NCI-H1048 (cell line): ENCODE measurements at places on chromosomes 12 and 14.
A peak's percentile ranks its signal among the peaks of the same experiment; 100 is the strongest.

DNA sequence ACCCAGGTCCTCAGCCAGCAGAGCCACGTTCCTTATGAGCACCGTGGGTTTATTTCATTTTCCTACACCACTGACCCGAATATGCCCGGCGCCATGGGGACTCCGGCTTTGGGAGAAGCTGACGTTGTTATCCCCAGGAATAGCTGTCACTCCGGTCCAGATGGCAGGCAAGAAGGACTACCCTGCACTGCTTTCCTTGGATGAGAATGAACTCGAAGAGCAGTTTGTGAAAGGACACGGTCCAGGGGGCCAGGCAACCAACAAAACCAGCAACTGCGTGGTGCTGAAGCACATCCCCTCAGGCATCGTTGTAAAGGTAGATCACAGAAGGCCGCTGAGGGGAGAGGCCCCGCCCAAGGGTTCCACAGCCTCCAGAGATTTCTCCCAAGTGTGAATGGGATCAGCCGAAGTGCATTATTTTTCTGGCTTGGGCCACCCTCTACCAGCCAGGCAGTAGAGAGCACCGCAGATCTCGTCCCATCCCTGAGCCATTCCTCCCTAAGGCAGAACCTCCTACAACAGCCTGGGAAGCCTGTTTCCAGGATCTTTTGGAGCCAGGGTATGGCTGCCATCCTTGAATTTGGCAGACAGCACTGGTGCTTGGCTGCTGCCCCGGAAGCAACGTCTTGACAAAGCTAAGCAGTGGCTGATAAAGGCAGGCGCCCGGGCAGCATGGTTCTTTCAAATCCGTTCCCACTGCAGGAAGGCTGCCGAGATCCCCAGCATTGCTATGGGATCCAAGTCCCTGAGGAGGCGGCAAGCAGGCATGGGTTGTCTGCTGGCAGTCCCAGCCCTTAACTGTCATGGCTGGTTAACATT is 17.8 kb downstream of the CDK2AP1 start:
- no peak for DNase-seq

DNA sequence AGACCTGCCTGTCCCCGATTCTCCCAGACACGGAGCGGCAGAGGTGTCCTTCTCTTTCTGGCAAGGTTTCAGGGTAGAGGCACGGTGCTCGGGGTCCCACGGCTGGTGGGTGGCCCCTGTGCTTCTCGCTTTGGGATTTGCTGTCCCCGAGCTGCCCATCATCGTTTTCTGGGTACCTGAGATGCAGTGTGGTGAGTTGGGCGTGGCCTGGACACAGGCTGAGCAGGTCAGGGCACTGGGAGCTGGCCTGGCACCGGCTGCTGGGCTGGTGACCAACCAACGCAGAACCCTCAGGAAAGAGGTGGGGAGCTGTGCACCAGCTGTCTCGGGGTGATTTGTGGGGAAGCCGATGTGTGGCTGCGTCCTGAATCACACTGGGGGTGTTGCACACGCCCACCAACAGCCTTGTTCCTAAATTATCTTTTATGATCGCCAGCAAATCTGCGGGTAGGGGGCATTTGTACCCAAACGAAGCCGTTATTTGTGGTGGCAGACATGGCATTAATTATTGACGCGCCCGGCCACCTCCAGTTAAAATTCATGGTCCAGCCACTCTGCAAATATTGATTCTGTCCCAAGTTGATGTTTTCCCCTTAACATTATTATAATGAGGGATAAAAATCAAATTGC is 61.0 kb downstream of the KIF26A start:
- no peak for DNase-seq

GRCh38 chr14:91372671-91373495 is 44.7 kb downstream of the CCDC88C start:
- DNase-seq, result no peak

GRCh38 chr12:112238441-112238840 is 113.1 kb downstream of the TRAFD1 start:
- no peak for DNase-seq

DNA sequence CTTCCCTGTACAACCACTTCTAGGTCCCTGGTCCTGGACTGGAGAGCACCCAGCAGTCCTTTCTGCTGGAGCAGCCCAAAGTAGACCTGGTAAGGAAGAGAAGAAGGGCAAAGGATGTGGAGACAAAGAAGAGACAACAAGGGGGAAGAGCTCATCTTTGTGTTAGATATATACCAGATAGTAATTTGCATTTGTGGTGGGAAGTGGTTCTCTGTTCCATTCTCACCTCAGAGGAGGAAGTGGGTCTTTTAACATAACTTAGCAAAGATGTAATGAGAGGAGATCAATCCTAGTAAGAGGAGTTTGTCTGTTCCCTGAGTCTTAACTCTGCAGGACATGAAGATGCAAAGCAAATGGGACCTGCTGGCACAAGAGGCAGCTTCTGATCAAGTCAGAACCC is 8.0 kb downstream of the CCDC198 start:
- DNase-seq, result no peak

DNA sequence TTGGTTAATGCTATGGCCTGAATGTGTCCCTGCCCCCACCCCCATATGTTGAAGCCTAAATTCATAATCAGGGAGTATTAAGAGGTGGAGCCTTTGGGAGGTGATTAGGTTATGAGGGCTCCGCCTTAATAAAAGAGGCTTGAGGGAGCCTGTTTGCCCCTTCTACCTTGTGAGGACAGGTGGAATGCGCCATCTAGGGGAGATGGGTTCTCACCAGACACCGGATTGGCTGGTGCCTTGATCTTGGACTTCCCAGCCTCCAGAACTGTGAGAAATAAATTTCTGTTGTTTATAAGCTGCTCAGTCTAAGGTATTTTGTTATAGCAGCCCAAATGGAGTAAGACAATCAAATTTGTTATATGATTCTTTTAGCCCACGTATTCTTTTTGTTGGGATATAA is 148.3 kb downstream of the PTCSC3 start:
- no peak for DNase-seq

- DNase-seq, result no peak
Measured at GRCh38 chr12:2415568-2415944, 362.8 kb downstream of the CACNA1C start.

DNA sequence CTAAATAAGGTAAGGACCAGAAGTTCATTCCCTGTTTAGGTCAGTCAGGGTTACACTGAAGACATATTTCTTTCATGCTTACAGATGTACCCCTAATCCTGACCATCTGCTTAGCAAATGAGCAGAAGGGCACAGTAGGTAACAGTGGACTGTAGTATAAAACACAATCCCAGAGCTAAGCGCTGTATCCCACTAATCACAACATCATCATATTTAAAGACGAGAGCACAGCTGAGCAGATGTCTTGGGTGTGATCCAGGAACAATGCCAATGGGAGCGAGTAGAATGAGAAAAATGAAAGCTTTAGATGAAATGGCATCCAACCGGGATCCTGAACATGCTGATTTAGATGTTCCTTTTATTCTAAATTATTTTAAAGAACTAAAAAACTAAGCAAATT is 213.4 kb downstream of the CCER1 start:
- no peak for DNase-seq

GRCh38 chr14:89983375-89983774 is 27.6 kb downstream of the TDP1 start:
- no peak for DNase-seq

DNA sequence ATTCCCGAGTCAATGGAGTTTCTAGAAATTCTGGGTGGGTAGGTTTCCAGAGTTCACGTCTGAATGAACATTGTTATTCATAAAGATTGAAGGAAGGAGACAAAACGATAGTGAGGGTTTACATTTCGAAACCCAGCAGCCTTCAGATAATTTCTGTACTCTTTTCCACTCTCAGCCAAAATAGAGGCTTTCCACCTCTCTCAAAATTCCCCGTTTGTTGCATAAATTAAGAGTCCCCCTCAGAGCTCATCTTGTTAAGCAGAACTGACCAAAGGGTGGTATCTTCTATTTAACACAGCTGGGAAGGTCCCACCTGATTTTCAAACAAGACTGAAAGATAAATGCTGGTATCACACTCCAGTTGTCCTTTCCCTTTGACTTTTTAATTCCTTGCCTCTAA is 21.5 kb upstream of the YARS2 start:
- DNase-seq, result no peak

DNA sequence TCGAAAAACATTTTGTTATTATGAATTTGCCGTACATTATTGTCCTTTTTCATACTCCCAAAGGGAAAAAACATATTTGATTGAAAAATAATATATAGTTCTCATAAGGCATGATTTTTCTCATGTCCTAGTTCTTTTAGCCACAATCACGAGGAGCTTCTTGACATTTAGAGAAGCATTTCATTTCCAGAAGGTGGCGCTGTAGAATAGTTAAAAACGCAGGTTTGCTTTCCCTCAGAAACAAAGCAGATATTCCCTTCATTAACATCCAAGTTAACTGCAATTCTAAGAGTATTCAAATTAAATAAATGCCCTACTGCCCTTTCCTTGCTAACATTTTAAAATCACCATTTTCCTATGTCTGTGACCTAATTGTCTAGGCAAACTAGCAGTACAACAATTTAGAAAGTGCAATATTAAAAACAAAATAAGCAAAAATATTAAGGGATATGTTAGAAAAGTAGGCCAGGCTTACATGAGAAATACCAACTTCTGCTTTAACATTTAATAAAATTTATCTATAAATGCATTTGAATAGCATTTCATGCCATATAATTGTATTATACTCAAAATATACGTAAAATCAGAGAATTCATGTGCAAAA is 10.9 kb upstream of the PIK3C2G start:
- peak; percentile 70 for DNase-seq

GRCh38 chr12:27112871-27113270 is 30.5 kb upstream of the C12orf71 start:
- no peak for DNase-seq

- no peak for DNase-seq
Measured at GRCh38 chr14:63276016-63276415, 42.7 kb downstream of the GPHB5 start.

DNA sequence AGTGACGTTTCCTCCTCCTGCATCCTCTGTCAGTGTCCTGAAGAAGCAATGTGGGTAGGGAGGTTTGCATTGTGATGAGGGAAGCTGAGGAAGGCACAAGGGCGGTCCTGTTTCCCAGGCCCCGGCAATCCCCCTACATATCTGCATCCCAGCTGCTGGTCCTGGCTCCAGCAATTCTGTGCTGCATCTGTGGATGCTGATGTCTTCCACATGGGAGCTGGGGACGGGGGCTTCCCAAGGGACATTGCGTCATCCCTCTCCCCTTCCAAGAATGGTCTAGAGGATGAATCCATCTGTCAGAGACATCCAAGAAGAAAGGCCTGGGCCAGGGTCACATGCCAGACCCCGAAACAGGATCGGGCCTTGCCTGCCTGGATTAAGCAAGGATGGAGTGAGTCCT is 52.1 kb downstream of the TSPAN11 start:
- no peak for DNase-seq

DNA sequence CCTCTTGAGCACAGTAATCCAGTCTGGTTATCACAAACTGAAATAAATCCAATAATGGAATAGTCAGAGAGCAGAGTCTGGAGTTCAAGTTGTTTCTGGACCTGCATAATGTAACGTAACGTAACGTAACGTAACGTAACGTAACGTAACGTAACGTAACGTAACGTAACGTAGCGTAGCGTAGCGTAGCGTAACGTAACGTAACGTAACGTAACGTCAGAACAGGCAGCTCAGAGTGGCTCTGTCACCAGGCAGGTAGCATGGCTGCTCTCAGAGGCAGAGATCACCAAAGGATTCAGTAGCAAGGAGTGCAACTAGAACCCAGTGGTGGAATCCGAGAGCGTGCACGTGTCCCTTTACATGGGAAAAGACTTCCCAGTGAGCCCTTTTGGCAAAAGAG is 85.7 kb upstream of the USP44 start:
- DNase-seq, result no peak

DNA sequence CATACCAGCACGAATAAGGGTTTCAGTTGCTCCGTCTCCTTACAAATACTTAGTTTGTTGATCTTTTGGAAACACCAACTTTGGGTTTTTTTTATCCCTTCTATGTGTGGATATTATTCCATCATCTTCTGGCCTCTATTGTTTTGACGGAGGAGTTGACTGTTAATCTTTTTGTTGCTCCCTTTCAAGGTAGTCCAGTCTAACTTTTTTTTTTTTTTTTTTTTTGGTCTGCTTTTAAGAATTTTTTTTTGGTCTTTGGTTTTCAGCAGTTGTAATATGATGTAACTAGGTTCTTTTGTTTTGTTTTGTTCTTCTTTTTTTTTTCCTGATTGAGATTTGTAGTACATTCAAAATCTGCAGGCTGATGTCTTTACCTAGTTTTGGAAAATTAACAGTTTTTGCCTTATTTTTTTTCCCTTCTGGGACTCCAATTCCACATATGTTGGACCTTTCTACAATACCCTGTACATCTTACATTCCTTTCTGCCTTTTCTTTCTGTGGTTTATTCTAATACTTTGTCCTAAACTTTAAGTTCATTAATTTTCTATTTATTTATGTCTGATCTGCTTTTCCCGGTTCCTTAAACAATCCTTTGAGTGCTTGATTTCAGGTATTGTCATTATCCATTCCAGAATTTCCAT is 54.9 kb downstream of the DNAH10 start:
- no peak for DNase-seq

GRCh38 chr12:70400124-70400523 is 34.0 kb downstream of the KCNMB4 start:
- no peak for DNase-seq

- DNase-seq, result no peak
Measured at GRCh38 chr14:105528586-105529318, 2.4 kb downstream of the TMEM121 start.

- DNase-seq, result peak; percentile 26
Measured at GRCh38 chr12:6563448-6564050, 4.5 kb downstream of the NOP2 start.

DNA sequence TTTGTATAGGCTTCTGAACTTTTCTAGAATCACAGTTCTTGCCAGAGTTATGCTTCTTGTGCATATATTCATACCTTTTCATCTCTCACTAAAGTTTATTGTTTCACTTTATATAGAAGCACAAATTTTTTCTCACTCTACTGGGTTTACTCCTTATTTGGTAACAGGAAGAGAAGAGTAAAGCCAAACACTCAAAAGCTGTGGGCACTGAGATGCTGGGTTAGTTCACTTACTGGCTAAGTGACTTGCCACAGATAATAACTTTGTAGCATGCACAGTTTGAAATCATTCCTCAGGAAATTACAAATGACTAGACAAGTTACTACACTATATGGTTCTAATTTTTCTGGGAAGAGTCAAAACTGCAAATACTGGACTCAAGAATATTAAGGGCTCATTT is 7.8 kb downstream of the HIGD1C start:
- DNase-seq, result no peak

DNA sequence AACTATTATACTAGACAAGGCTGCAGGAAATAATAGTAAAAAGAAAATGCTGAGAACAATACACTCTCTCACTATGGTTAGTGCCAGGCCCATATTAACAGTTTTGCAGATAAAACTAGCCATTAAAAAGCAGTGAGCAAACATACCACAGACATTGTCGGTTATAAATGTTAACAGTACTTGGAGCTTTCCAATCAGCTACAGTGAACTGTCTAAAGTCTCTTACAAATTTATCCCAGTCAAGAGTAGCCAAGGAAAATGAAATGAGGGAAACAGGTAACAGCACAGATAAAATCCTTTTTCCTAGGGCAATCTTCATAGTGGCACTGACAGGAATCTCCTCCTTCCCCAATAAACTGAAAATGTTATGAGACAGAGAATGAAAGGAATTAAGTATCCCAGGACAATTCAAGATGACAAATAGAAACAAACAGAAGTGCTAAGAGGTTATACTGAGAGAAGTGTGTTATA is 30.8 kb downstream of the PAWR start:
- no peak for DNase-seq
